ENCODE measurements at places on chromosomes 11 and 22.
A peak's percentile ranks its signal among the peaks of the same experiment; 100 is the strongest.

DNA sequence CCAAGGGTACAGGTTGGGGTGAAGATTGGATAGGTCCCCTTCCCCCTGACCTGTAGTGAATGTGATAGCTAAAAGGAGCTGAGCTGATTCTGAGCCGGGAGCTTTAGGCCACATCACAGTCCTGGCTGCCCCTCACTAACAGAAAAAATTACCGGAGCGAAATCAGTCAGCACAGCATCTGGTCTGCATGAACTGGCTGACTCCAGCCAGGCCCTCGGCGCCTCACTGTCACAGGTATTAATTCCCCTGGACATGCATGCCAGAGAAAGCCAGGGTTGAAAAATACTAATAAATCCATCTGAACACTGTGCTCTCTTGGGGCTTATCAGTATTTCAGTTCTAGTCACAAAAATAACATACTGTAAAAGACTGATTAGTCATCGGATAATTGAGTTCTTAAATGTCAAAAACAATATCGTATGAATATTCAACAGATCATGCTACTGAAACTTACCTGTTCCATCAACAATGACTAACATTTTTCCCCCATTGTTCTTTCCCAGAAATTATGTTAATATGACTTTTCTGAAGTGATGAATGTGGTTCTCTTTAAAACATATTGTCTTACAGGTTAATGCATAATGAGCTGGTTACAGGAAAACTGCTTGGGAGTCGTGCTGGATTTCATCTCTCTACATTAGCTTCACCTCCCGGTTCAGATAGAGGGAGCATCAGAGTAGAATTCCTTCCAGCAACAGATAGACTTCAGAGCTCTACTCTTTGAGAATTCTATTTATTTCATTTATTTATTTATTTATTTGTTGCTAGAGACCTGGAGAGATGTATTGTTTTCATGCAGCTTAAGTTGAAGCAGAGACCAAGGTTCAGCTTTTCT lies 387.7 kb downstream of the NXPE2 start:
- no peak for DNase-seq

- no peak for DNase-seq
These were observed 19.4 kb downstream of the RNH1 start for GRCh38 chr11:487571-488021.

GRCh38 chr11:93542811-93543229 lies 371 bp downstream of the SMCO4 start:
- DNase-seq = no peak

GRCh38 chr11:120569861-120570260 lies 58.3 kb downstream of the GRIK4 start:
- DNase-seq = no peak

DNA sequence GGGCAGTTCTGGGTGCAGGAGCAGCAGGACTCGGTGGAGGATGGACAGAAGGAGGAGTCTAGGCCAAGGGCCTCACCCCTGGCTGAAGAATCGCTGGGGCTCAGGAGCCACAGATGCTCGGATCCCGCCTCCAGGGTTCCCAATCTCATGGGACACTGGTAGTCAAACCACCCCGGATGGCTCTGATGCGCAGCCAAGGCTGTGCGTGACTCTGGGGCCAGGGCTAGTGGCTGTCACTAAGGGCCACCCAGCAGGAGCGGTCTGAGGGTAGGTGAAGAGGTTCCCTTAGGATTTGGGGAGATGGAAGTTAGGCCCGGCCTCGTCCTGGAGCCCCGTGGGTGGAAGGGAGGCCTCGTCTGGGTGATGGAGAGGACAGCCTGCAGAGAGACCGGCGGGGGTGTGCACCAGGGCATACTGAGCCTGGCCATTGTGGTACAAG lies 300.6 kb downstream of the TBC1D22A start:
- DNase-seq = no peak

GRCh38 chr11:12269446-12270214 lies 107.7 kb upstream of the PARVA start:
- DNase-seq = no peak

DNA sequence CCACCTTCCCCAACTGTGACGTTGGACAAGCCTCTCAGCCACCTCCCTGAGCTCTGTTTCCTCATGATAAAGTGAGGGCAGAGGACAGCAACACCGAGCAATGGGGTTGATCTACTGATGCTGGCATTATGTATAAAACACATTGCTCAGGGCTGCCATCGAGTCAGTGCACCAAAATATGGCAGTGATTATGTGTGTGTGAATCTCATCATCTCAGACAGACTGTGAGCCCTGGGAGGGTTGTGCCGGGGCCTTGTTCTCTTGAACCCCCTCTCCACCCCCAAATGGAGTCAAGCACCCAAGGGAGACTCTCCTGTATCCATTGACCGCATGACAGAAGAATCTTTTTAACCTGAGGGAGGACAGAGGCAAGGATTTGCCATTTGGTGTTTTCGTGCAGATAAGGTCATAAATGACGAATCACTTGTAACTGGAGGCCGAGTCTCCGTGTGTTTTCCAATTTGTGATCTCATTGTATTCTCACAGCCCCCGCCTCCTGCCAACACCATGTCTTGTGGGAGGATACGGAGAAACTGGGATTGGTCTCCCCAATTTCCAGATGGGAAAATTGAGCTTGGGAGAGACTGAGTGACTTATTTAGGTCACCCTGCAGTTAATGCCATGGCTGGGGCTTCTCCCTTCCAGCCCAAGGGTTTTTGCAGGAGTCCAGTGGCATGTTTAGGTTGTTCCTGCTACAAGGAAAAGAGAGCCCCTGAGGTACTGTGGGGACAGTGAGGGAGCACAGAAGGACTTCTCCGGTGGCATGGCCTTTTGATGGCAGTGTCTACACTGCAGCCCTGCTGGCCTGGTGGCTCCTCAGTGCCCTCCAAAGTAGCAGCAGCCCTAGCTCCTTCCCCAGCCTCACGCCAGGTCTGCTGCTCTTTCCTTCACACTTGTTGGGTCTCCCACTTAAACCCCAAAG lies 52.4 kb downstream of the CHRDL2 start:
- DNase-seq = no peak

DNA sequence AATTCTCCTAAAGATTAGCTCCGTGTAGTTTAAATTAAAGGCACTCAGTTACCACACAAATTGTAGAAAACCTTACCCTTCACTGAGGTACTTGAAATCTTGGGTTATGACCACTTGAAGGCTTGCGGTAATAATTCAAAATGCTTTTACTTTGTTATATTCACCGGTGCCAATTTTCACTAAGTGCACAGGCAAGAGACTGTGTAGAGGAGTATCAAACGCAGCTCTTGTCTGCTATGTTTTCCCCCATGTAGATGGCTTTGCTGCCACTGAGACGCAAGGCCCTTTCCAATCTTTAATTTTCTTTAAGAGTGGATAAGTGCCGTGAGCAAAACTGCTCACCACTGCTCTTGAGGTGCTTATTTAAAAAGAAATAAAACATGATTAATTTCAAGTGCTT lies 155.8 kb downstream of the CADM1 start:
- DNase-seq = no peak

DNA sequence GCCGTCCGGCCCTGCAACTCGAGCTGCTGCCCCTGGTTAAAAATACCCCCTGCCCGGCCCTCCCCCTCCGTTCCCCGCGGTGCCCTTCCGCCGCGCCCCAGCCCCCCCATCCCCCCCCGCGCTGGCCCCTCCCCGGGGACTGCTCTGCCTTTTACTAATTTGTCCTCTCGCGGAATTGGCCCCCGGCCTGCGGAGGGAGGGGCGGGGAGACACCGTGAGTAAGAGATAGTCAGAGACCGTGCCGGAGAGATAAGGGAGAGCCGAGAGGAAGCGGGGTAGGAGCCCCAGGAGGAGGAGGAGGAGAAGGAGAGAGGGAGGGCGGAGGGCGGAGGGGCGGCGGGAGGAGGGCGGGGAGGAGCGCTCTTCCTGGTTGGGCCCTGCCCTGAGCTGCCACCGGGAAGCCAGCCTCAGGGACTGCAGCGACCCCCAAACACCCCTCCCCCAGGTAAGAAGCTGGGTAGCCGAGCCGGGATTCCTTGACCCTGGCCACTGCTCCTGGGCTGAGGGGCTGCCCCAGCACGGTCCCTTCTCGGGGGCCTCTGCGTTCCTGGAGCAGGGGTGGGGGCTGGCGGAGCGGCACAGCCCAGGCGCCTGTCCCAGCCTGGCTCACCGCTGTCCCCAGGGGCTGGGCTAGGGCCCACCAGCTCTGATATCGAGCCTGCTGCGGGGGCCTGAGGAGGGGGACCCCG lies at the start of gene CAPN1:
Gene CAPN1, plus strand, starts transcription at position 360 of the 689 bp plus-strand sequence. CDS start 774 bp downstream, outside the sequence.
- DNase-seq = peak; percentile 21

DNA sequence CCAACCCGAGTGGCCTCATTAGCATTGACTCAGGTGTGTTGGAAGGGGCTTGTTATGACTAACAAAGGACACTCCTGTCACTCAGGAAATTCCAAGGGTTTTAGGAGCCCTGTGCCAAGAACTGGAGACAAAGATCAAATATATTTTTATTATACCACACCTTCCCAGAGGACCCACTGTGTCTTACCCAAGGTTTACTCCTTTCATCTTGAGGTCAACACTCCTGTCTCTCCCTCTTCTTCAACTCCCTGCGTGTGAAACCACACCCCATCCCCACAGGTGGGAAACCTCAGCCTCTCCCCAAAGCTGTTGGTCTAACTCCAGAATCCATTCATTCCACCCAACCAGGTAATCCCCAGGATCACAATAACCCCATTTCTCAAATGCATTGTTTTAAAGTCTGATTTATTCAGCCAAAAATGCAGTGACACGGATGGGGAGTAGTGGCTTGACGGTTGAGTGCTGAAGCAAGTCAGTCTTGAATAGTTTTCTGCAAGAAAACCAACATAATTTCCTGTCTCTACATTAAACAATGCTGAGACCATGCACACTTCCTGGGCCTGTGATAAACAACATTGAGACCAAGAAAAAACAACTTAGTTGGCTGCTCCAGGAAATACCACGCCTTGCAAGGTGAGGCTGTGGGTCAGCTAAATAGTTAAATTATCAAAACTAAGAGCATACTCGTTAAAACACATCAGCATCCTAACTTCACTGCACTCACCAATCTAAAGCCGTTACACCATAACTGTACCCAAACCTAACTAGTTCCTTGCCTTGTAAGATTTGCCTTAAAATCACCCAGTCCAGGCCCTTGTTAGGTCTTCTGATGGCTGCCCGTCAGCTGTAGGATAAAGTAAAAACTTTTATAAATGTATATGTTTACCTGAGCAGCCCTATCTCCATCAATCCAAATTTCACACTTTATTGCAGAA lies 38.5 kb upstream of the SPON1 start:
- DNase-seq = no peak

- no peak for DNase-seq
These were observed 79.1 kb upstream of the LMO2 start for GRCh38 chr11:33970984-33971466.

DNA sequence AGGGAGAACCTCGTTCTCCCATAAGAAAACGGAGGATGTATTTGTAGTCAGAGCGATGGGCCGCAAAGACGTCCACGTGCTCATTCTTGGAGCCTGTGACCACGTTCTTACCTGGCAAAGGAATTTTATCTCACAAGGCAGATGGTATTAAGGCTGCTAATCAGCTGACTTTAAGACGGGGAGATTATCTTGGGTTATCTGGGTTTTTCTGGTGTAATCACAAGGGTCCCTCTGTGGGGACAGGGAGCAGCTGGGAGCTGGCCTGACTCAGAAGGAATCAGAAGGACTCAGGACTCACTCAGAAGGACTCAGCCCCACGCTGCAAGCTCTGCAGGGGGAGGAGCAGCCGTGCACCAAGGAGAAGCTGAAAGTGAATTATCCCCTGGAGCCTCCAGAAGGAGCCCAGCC lies 7.5 kb upstream of the SIGIRR start:
- no peak for DNase-seq

DNA sequence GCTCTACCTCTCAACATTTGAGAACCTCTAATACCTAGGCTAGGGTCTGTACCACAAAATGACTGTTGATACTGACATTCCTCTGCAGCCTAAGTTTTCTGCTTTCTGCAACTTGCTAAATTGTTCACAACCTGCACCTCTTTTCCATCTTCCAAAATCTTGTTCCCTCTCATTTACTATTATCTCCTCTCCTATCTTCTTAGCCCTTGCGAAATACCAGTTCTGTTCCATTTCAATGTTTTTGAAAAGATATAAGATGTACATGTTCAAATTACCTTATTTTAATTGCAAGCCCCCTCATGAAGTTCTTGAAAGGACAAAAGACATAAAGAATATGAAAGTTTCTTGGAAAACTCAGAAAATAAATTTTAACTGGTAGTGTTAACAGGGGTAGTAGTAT lies 72.3 kb downstream of the FAM168A start:
- DNase-seq = no peak

GRCh38 chr11:65363770-65364169 lies 9.2 kb downstream of the TIGD3 start:
- DNase-seq = no peak

- DNase-seq = no peak
These were observed 7.5 kb upstream of the MICALL1 start for GRCh38 chr22:37898441-37899181.

- no peak for DNase-seq
These were observed 138.3 kb upstream of the PLET1 start for GRCh38 chr11:112398798-112399478.

GRCh38 chr11:59849129-59849528 lies 3.8 kb upstream of the CBLIF start:
- DNase-seq = no peak

DNA sequence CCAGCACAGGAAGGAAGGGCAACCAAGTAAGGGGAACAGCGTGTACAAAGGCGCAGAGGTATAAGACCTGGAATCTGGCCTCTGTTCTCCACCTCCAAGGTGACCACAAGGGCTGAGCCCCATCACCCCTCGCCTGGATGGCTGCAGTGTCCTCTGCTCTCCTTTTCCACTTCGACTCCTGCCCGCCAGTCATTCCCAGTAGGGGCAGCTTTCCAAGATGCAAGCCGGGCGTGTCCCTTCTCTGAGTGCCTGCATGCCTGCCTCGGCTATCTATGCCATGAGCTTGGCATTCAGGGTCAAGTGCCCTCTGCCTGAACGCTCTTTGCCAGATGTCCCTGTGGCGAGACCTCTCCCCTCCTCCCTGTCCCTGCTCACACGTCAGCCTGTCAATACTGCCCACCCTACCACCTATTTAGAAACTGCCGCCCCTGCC lies 17.0 kb downstream of the FADS3 start:
- no peak for DNase-seq

DNA sequence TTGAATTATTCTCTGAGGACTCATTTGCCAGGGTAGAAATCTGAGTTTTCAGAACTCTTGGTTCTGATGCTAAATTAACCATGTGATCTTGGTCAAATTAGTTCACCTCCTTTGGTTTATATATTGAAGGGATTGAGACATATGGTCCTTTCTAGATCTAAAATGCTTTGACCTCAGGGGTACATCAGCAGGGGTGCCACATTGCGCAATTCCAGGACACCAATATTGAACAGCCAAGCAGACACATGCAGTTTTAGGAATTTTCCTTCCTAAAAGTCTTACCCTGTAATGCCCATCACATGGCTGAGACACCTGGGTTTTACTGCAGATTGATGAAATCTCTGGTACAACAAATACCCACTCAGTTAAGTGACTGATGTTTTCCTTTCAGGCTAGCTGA lies 254.4 kb upstream of the NCAM1 start:
- no peak for DNase-seq

GRCh38 chr11:118918686-118919280 lies 6.9 kb downstream of the BCL9L start:
- no peak for DNase-seq

DNA sequence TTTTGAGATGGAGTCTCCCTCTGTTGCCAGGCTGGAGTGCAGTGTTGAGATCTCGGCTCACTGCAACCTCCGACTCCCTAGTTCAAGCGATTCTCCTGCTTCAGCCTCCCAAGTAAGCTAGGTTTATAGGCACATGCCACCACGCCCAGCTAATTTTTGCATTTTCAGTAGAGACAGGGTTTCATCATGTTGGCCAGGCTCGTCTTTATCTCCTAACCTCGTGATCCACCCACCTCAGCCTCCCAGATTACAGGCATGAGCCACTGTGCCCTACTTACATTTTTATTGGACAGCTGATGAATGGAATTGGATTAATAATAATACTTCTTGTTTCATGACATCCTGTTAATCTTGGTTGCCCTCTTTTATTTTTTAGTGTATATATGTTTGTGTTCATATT lies 3.0 kb upstream of the MRGPRD start:
- DNase-seq = no peak
